ENCODE measurements at places on chromosomes 4 and X.
A peak's percentile ranks its signal among the peaks of the same experiment; 100 is the strongest.

DNA sequence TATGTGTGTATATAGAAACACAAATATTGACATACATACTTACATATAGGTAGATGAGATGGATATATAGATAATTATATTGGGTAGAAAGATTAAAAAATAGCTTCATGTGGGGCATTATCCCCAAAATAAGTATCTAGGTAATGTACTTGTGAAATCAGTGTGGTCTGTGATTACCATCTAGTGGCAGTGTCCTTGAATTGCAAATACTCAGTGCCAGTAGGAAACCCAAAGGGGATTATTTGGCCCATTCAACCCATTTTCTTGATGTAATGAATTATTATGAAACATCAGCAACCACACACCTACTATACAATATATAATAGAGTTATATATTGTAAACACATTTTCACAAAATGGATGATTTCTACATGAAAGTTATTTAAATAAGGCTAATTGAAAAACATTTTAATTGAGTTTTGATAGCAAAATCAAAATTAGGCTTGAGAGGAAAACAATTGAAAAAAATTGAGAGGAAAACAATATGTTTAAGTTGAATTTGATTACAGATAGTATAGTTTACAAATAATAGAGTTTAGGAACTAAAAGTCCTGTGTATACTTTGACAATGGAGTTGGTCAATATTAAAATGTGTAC lies 389.4 kb downstream of the GALNTL6 start:
- peak; percentile 62 for DNase-seq

DNA sequence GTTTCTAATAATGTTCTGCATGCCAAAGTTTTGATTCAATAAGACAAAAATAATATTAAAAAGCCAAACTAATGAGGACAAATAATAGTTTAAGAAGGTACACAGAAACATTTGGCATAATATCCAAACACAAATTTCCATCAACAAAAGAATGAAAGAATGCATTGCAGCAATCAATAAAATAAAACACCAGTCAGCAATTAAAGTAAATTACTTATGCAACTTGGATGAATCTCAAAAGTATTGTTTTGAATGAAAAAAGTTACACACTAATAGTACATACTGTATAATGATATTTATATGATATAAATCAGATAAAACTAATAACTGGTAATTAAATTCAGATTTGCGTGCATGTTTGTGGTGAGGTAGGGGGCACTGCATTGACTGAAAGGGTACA lies 285.5 kb upstream of the PCDH10 start:
- no peak for DNase-seq

DNA sequence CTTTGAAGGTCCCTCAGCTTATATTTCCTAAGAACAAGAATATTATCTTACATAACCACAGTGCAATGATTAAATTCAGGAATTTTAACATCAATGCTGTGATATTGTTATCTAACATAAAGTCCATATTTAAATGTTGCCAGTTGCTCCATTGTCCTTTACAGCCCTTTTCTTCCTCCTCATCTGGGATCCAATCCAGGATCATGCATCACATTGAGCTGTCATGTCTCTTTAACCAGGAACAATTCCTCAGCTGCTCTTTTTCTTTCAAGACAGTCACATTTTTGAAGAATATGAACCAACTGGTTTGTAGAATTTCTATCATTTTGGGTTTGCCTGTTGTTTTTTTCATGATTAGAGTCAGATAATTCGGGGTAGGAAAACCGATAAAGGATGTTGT lies 12.0 kb downstream of the TMSB4X start:
- no peak for DNase-seq

DNA sequence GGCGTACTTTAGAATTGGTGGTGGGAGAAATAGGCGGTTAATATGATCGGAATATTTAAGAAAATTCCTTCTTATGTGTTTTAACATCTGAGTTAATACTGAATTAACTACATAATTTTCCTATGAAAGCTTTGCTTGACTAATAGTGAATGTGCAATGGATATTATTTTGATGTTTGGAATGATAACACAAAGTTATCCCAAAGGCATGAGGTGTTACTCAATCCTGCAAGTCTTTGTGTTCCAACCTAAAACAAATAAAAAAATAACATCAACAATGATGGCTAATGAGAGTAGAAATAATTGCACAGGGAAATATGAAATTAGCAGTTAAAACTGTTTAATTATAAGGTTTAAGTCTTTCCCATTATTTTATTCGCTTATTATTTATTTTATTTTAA lies 183.6 kb upstream of the ARSJ start:
- no peak for DNase-seq

DNA sequence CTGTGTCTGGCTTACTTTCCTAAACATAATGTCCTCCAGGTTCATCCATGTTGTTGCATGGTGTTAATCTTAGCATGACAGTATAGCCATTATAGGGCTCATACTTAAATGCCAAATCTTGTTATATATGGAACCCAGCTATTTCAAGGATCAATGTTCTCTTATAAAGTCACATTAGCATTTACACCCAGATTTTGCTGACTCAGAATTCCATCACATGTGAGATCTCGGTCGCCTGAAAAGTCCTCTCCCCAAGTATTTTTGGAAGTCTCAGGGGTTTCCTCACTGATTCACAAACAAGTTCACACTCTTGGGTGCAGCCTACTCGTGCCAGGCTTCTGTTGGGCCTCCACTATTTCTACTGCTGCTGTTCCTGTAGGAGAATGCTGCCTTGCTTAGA lies 19.9 kb upstream of the C4orf51 start:
- DNase-seq = no peak

DNA sequence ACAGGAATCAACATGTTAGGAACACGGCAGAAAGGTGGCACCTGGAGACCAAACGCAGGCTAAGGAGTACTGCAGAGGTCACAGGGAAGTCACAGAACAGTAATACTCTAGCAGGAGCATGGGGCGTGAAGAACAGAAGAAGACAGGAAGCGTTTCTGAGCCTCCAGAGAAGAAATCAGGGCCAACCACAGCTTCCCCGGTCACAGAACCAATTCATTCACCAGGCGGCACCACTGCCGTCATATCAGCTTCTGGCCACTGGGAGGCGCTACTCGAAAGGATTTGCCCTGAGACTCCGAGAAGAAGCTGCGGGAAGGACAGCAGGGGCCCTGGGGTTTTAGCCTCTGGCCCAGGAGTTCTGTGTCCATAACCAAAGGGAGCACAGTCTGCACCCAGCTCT lies 78.0 kb upstream of the DRD5 start:
- peak; percentile 40 for DNase-seq

GRCh38 chr4:3268395-3269104 lies 19.6 kb downstream of the MSANTD1 start:
- DNase-seq = no peak

GRCh38 chr4:15651676-15652075 lies 3.5 kb downstream of the FBXL5 start:
- no peak for DNase-seq

- peak; percentile 49 for DNase-seq
These were observed 393 bp downstream of the SH3KBP1 start for GRCh38 chrX:19886883-19887531.

- peak; percentile 91 for DNase-seq
These were observed 35.1 kb upstream of the TACR3 start for GRCh38 chr4:103754844-103755243.

DNA sequence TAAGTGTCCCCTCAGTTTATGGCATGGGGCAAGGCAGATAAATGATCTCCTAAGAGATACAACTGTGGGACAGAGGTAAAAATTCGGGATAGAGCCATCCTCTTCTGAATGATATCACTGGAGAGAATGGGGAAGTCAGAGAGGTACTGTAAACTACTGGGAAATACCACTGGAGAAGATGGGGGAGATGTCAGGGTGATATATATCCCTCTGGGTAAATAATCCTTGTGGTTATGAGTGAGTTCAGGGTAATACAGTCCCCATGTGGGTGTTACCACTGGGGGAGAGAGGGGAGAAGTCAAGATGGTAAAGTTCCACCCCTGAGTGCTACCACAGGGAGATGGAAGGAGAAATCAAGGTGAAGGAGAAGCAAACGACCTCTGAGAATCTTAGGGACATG lies 63.9 kb upstream of the ZNF81 start:
- no peak for DNase-seq

DNA sequence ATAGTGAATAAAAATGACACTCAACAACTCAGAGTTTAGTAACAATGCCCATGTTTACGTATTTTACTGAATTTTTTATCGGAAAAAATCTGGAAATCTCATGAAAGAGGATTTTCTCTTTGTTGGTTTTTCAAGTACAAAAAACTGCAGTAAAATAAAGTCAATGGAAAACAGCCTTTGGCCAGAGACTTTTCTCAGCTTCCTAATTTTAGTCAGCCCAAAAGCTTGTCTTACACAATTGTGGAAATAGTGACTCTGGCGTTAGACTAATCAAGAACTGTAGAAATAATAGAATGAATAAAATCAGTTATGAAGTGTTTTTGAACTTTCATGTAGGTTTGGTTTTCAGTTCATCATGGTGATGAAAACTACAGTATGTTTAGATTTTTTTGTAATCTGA lies 234.7 kb downstream of the DKK2 start:
- no peak for DNase-seq

- DNase-seq = no peak
These were observed 11.3 kb downstream of the BLOC1S4 start for GRCh38 chr4:6727081-6727942.

GRCh38 chrX:68826113-68826980 lies 2.5 kb upstream of the EFNB1 start:
- DNase-seq = peak; percentile 51

GRCh38 chr4:95073646-95074045 lies 315.9 kb downstream of the BMPR1B start:
- DNase-seq = no peak

DNA sequence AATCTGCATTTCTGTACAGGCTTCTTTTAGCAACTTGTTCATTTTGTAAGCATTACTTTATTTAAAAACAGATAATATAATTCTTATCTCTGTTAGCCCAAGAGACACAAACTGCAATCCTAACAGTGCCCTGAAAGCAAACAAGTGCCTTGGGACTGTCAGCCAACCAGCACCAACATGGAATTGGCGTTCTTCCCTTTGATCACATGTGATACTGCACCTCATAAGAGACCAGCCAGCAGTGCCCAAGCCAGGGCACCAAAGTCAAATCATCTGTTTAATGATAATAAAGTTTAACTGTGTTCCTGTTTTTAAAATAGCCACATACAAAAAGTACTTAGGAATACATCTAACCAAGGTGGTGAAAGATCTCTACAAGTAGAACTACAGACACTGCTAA lies 223.2 kb downstream of the PRDM5 start:
- no peak for DNase-seq

GRCh38 chrX:115393271-115393670 lies 103.8 kb downstream of the LUZP4 start:
- DNase-seq = no peak

GRCh38 chr4:3682236-3683076 lies 83.7 kb upstream of the ADRA2C start:
- DNase-seq = no peak

DNA sequence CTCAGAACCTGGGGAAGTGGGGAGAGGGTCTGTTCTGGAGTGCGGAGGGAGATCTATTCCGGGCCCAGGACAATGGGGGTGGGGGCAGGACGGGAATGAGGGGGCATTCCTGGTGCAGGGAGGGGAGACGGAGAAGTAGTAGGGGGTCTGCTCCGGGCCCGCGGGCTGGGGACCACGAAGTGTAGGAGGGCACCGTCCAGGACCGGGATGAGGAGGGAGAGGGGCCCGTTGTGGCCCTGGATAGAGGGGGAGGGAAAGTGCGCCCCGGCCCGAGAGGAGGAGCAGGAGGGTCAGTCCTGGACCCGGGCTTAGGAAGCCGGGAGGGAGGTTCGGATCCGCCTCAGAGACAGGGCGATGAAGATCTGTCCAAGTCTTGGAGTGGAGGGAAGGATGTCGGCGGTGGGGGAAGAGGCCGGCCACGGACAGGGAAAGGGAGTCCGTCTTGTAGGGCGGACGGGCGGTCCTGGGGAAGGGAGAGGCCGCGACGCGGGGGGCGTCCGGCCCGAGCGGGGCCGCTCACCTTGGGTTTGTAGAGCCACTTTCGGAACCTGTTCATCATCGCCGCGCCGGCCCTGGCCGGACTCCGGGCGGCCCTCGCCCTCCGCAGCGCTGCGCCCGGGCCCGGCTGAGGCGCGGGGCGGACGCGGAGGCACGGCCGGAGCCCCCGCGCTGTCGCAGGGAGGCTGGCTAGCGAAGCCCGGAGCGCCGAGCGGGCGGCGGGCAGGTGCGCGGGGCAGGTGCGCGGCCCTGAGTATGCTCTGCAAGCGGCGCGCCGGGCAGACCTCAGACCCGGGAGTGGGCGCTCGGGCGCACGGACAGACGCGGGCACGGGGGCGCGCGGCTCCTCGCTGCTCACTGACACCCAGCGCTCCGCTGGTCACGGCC lies at the start of gene ZFYVE28:
TSS of gene ZFYVE28 (minus strand) at position 881 of the 885 bp plus-strand sequence. CDS start at position 559, 322 bp downstream.
- DNase-seq = peak; percentile 82

- DNase-seq = no peak
These were observed 535.7 kb upstream of the INTU start for GRCh38 chr4:127097061-127097460.

DNA sequence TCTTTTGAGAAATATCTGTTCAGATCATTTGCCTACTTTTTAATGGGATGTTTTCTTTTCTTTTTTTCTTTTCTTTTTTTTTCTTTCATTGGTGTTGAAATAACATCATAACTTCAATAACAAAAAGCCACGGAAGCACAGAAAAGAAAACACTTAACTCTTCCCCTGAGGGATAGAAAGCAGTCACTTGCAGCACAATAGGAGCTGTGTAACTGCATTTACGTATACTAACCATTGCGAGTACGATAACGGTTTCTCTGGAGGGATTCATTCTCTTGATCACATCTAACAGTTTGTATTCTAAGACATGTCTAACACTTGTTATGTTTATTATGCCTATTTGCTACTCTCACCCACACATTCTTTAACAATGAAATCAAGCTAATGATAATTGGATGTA lies 27.3 kb downstream of the C4orf46 start:
- DNase-seq = no peak

DNA sequence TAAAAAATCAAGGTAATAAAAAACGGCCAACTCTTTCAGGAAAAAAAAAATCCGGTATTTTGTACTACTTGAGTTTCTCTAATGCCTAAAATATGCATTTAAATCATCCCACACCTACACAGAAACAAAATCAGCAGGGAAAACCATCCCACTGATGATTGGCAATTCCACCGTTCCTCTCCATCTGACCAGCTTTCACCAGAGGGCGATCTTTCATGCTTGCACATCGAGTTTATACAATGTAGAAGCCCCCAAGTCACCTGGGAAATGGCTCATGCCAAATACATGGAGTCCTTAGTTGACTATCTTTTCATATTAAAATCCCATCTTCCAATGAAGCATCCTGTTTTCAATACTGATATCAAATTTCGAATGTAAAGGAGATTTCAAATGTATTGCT lies 69.2 kb downstream of the PTCHD1 start:
- DNase-seq = peak; percentile 53

- peak; percentile 82 for DNase-seq
These were observed at the start of gene COL25A1 for GRCh38 chr4:109302361-109303139. Gene COL25A1 (minus strand): TSS chr4:109302658.

- DNase-seq = peak; percentile 46
These were observed at the start of gene ARHGAP6 for GRCh38 chrX:11665168-11666111. Gene ARHGAP6 (minus strand): TSS chrX:11665920. CDS start chrX:11664828, 1,092 bp downstream.

- DNase-seq = peak; percentile 34
These were observed 176.1 kb upstream of the HS3ST1 start for GRCh38 chr4:11604821-11605220.

- DNase-seq = no peak
These were observed 1024.0 kb upstream of the PABPC4L start for GRCh38 chr4:135225551-135225950.
